ENCODE measurements at places on chromosomes 4 and X.

- DNase-seq = no peak
Measured at GRCh38 chr4:61984260-61984909, 784.3 kb downstream of the ADGRL3 start.

DNA sequence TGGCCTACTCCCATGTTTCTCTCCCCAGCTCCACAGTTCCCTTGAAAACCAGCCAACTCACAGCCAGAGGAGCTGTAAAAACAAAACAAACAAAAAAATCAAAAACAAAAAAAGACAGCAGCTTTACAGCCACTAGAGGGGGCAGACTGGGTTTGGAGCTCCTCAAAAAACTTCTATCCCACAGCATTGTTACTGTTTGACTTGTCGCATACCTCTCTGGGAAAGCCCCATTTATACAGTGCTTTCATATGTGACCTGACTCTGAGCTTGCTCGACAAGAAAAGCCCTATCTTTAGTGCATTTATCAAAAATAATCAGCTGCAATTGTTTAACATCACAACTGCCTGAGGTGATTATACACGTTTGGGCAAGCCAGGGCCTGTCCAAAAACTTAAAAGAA is 21.6 kb downstream of the TSPAN6 start:
- peak; percentile 78 for DNase-seq

GRCh38 chr4:138716559-138717335 is 298.8 kb upstream of the NOCT start:
- DNase-seq = no peak

GRCh38 chrX:104854188-104854587 is 288.2 kb downstream of the IL1RAPL2 start:
- peak; percentile 2 for DNase-seq

- DNase-seq = peak; percentile 22
Measured at GRCh38 chrX:31523884-31524536, 452.2 kb upstream of the FTHL17 start.

DNA sequence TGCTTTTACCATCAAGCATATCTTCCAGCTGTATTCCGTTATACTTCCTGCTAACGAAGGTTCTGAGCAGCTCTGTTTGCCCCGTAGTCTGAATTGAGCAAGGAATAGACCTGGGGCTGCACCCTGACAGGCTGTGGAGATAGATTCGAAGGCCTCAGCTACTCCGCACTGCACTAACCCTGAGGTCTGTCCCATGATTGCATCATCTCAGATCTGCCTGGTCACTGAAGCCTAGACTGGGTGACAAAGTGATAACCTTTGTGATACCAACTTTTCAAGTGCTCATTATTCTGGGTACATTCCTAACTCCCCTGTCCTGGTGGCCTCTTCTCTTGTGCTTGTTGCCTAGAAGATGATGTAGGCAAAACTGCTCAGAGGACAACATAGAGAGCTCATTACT is 29.9 kb upstream of the PGRMC1 start:
- DNase-seq = no peak

DNA sequence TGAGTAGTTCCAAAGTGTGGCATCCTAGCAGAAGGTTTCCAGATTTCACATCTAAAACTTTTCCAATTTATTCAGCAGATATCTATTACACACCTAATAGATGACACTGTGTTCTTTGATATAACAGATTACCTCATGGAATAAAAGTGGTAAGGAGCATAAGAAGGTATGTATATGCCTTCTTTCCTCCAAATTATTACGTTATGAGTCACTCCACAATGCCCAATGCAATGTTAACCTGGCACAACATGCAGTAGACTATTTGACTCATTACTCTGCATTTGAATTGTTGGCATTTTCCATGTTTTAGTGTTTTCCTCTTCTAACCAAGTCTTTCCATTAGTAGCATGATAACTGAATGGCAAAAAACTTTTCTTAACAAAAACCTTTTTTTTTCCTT is 383.6 kb downstream of the ADGRL3 start:
- peak; percentile 59 for DNase-seq

DNA sequence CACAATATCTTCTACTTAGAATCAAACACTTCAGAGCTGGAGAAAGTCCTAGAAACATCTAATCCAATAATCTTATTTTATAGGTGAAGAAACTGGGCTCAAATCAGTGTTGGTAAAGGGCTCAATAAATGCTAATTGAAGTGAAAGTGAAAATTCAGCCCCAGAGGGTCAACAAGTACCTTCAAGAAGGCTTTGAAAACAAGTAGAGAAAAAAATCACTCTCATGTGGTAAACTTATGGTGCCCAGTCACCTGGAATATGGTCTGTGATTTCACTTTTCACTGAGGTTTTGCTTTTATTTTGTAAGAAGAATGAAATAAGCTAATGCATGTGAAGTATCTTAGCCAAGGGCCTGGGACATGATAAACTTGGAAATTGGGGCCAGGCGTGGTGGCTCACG is 29.1 kb upstream of the EIF4E start:
- DNase-seq = no peak

GRCh38 chr4:7924163-7924562 is 15.5 kb downstream of the AFAP1 start:
- no peak for DNase-seq

DNA sequence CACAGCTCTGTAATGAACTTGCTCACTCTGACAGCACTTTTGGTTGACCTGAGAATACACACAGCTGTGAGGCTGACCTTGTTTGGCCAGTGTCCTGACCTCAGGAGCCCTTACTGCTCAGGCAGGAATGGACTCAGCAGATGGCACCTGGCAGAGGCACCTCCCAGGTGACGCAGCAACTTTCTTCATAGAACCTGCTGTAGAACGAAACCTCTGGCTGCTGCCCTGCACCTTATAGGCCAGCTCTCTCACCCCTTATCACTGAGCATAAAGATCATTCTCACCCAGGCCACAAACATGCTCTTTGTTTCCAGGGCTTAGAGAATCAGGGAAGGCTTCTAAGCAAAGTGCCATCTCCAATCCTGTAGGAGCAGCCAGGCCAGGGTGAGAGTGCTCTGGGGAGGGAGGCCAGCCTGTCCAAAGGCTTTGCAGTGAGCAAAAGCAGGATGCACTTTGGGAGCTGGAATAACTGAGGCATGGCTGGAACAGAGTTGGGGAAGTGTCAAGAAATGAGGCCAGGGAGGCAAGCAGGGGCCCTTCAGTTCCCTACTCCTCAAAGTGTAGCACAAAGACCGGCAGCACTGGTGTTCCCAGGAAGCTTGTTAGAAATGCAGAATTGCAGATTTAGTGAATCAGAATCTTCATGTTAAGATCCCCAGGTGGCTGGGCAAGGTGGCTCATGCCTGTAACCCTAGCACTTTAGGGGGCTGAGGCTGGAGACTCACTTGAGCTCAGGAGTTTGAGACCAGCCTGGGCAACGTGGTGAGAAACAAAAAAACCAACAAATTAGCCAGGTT is 13.3 kb upstream of the CENPU start:
- no peak for DNase-seq

DNA sequence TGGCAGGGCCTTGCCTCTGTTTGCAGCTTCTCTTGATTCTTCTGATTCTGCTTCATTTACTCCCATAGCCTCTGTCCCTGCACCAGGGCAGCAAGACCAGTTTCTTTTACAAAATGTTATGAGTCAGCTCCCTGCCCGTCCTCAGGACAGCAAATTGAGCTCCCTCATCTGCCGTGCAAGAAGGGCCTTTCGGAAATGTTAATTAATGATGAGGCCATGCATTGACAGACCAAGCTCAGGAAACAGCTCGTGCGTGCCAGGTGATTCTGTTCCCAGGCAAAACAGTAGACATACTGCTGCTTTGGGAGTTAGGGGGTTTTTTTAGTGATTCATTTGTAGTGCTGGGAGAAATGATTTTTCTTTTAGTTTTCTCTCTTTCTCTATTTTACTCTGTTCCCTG is 231.7 kb downstream of the FBXW7 start:
- no peak for DNase-seq

GRCh38 chr4:173556398-173557131 is 26.5 kb upstream of the HAND2 start:
- DNase-seq = no peak

DNA sequence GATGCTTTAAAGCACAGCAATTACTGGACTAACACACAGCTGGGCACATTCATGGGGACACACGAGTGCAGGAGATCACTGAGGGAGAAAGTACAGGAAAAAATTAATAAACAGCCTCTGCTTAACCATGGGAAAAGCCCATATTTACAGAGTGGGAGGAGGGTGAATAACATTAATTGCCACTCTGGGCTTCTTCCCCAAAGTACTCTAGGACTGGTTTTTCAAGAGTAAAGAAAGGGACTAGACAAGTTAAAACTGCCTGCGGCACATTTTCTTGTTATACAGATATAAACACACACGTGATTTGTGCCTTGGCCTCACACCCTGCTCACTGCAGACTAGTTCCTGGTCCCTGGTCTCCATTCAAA is 179.7 kb upstream of the TET2 start:
- DNase-seq = no peak

GRCh38 chrX:1423215-1423614 is 29.5 kb downstream of the ASMTL start:
- DNase-seq = no peak

DNA sequence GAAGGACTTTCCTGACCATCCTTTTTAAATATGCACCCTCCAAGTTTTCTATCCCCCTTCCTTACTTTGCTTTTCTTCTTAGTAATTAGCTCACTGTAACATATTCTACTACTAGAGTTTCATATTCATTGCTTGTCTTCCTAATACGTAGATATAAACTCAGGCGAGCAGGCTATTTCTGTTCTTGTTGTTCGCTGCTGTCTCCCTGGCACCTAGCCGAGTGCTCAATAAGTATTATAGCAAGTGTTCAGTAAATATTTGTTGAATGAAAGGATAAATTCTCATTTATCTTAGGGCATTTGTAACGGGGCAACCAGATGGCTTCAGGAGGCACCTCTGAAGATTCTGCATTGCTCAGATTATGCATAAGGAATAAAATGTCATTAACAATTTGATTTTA is 6.8 kb upstream of the RHOH start:
- DNase-seq = no peak

DNA sequence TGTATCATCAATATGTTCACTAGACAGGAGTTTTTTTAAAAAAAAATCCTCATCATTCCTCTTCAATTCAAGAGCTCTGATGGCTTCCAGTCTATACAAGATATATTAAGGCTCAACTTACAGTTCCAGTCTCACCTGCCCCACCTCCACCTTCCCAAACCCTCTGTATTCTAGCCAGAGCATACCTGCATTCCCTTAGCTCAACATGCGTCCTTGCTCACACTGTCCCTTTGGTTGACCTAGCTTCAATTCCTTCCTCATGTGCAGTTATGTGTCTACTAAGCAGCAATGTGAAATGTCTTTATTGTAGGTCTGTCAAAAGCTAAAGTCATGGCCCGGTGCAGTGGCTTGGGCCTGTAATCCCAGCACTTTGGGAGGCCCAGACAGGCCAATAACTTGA is 10.8 kb downstream of the DHX15 start:
- no peak for DNase-seq

DNA sequence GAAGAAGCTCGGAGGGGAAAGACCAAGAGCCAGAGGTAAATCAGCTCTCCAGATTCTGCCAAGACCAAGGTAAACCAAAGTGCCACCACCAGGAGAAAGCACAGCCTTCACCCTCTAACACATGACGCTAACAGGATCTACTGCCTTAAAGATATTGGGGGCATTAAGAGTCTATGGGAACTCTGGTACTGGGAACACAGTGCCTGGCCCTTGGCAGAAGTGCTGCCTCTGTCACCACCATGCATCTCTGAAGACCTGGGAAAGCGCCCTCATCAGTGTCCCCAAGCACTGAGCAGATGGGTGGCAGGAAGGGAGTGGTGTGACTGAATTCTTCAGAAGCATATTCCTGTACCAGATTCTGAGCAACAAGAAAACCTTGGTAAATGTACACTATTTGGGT is 1.3 kb downstream of the QDPR start:
- DNase-seq = no peak

GRCh38 chrX:10722851-10723250 is 102.5 kb upstream of the MID1 start:
- DNase-seq = peak; percentile 67

GRCh38 chr4:187415231-187415630 is 580.3 kb upstream of the ZFP42 start:
- no peak for DNase-seq

DNA sequence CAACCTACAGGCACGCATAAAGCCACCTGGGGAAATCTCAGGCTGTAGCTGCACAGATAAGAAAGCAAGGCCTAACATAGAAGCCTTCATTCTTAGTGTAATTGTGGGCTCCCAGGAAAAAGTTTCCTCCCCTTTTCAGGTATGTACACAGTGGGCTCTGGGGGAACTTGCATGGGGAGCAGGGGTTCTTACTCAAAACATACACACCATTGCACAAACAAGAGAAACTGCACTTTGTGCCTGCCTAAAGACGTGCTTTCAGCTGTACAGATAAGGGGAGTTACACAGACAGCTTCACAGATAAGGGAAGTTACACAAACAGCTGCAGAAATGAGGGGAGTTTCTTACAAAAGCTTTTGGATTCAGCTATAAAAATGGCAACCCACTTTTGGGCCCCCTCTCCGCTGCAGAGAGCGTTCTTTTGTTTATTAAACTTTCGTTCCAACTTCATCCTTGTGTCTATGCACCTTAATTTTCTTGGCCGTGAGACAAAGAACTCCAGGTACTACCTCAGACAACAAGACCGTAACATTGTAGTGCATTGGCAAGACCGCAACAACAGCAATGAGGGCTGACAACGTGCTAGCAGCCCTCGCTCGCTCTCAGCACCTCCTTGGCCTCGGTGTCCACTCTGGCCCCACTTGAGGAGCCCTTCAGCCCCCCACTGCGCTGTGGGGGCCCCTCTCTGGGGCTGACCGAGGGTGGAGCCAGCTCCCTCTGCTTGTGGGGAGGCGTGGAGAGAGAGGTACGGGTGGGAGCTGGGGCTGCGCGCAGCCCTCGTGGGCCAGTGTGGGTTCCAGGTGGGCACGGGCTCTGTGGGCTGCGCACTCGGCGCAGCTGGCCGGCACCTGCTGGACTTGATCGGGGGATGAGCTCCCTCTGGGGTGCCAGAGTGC is 317.5 kb downstream of the RAPGEF2 start:
- no peak for DNase-seq

DNA sequence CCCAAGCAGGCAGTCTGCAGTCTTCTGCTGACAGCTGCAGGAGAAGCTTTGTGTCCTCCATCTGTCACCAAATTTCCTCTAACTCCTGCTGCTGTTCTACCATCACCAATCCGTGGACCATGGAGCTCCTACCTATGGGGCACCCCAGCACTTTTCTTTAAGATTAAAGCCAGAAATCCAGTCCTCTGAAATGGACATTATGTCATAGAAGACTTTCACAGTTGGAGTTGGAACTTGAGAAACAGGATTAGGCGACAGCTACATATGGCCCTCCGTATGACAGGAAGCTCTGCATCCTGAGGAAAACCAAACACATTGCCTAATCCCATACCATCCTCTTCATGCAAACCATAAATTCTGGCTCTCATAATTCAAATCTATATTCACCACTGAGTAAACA is 470.6 kb upstream of the GALNTL6 start:
- DNase-seq = no peak

Measured in fibroblast of pulmonary artery (primary cell).